Right ventricle myocardium superior (tissue), 1 donor: ENCODE measurements at places on chromosomes 5 and 9. TPM values are rescaled to one million over a fixed set of nuclear protein-coding genes. Genes with fewer than 3 reads are reported as not detected.

GRCh38 chr5:99004960-99005359 is 76.2 kb upstream of the CHD1 start:
- DNase-seq: no peak

DNA sequence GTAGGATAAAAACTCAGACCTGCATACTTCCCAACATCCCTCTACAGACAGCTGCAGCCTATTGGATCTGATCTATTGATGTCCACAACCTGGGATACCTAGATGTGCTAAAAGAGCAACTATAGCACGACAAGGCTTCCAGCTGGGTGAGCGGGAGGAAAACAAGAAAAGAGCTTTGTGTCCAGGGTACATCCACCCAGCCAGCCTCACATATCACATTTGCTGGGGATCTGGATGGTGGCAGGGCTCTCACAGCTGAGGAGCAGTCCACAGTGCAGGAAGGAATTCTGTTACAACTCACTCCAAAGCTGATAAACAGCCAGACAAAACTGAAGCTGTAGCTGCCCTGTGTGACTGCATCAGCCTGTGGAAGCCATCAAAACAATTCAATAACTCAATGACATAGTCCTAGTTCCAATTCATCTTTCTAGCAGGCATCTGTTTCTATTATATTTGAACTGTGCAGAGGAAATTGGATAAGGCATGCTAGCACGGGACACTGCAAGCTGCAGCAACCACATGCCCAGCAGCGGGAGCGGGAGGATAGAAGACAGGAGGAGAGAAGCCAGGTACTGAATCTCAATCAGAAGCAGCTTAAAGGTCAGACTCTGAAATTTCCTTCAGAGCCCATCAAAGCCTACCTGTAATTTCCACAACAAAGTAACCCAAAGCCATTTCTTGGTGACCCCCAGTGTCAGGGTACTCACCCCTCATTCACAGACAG is 45.0 kb downstream of the MED10 start:
- no peak for DNase-seq

DNA sequence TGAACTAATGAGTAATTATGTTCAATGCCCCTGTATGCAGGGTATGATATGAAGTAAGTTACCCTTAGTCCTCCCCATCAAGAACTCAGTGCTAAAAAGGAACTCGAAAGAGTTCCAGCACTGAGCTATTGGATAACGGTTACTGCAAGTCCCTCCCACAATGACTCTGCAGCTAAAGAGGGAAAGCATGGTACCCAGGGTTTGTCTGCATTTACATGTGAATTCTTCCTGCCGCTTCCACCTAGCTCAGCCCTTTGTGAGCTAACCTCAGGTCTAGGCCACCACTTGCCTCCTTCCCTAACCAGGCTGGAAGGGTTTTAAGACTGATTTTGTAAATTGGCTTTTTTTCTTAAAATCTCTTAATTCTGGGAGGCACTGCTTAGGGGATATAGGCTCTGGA is 376.8 kb downstream of the EBF1 start:
- no peak for DNase-seq

DNA sequence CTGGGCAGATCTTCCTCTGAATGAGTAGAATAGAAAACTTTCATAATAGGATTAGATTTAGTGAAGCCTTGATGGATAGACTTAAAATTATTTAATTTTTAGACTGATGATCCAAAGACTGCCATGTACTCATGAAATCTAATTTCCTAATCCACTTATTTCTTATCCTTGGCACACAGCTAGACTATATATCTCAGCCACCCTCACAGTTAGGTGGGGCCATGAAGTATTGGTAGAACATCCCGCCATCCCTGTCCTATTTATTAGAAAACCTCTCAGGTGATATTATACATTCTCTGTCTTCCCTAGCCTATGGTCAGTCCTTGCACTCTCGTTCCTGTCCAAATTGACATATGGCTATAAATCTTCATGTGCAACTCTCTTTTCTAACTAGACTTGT is 110.9 kb downstream of the FAM170A start:
- no peak for DNase-seq

TLX3 gene
- not detected for total RNA-seq

SPINK13 gene
- not detected for total RNA-seq

GRCh38 chr9:113912816-113913215 is 36.7 kb downstream of the ZNF618 start:
- DNase-seq: no peak

DNA sequence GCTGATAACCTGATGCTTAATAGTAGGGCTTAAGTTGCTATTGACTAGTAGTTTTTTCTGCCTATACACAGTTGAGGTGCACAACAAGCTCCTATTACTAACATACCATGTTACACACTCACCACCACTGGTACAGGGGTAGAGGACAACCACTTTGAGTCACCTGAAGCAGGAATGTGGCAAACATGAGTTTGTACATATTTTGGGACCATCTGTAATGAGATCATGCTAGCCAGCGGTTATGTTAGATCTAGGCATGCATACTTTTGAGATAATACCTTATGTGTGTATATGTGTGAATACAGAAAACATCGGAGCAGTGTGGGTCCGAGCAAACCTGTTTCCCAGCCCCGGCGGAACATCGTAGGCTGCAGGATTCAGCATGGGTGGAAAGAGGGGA is 72.8 kb upstream of the NXNL2 start:
- no peak for DNase-seq

- no peak for DNase-seq
Measured at GRCh38 chr5:79456400-79456799, 57.5 kb downstream of the HOMER1 start.

DNA sequence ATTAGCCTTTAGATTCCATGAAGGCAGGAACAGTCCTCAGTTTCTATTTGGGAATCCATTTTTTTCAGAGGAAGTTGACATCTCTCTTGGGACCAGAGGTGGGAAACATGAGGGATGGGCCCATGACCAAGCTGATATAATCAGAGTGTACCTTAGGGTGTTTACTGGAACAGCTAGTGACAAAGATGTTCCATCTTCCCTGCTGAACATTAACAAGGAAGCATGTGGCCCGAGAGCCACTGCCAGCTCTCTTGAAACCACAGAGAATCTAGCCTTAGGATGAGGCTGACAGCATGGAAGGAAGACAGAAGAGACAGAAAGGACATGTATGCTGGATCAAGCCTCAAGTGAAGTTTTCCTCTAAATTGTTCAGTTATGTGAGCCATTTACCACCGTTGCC is 16.0 kb downstream of the AQP3 start:
- DNase-seq: no peak

AQP7 gene
- 155 TPM for total RNA-seq

DNA sequence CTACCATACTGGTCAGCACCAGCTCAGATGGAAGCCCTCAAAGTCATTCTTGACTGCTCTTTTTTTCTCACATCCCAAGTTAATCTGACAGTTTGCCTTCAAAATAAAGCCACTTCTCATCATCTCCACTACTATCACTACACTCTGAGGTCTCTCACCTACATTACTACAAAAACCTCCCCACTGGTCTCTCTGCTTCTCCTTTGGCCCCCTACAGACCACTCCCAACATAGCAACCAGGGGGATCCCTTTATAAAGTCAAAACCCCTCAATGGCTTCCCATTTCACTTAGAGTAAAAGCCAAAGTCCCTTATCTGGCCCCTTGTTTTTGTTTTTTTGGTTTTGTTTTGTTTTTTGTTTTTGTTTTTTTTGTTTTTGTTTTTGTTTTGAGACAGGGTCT is 4.6 kb downstream of the ARAP3 start:
- DNase-seq: no peak

DNA sequence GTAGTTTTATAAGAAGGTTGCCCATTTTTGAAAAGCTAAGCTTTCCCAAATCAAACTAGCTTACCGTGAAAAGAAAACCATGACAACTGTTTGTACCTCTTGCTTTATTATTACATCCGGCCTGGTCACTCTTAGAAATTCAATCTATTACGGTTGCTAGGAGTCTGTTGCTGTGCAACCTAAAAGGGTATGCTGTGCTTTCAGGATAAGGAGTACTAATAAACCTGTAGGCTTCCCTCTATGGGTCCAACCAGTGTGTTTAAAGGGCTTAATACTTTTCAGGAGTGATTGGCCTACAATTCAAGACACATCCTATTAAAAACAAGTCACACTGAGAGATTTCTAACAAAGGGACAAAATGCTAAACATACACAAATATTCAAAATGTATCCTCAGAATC is 27.1 kb downstream of the RFX3 start:
- no peak for DNase-seq

GRCh38 chr5:71743155-71743554 is 24.1 kb downstream of the CARTPT start:
- DNase-seq: no peak
